ENCODE measurements at places on chromosomes 16 and 17. TPM values are rescaled to one million over a fixed set of nuclear protein-coding genes. Genes with fewer than 3 reads are reported as not detected.

Gene TMEM98
- total RNA-seq: 0.41 TPM

Gene AGRP
- not detected for total RNA-seq

- no peak overlapping the region for H3K27ac ChIP-seq
- H3K27me3 ChIP-seq: no peaks in the 10 kb centered on the region
- no peak overlapping the region for H3K4me3 ChIP-seq
- no peak for DNase-seq
- H3K4me1 ChIP-seq: no peaks in the 10 kb centered on the region
These were observed 4.7 kb upstream of the NDEL1 start for GRCh38 chr17:8430966-8431365.

Gene IL17C
- total RNA-seq: 0.18 TPM

DNA sequence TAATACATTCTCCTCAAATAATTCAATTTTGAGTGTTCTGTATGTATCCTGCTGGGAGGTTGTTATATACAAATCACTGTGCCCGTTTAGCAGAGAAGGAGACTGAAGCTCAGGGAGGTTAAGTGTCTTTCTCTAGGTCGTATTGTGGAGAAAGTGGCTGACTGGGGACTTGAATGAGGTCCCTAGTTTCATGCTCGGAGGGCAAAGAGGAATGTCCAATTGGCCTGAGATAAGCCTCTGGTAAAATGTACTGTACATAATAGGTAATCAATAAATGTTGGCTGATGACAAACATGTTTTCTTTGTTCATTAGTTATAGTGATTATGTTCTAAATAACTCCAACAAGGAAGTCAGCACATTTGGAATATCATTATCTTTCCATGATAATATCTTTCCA, 442.6 kb downstream of the UTP18 start:
- H3K4me1 ChIP-seq: no peaks in the 10 kb centered on the region
- no peak overlapping the region for H3K4me3 ChIP-seq
- no peak for DNase-seq
- no peaks in the 10 kb centered on the region for H3K36me3 ChIP-seq
- peaks cover 16% of the 10 kb centered on the region for H3K27me3 ChIP-seq

GRCh38 chr17:42181851-42182207, 887 bp upstream of the KCNH4 start:
- peaks cover 52% of the 10 kb centered on the region for H3K4me1 ChIP-seq
- no peak overlapping the region for H3K27ac ChIP-seq
- DNase-seq: no peak
- H3K4me3 ChIP-seq: peak overlapping the region; percentile 55
- peaks cover 3% of the 10 kb centered on the region for H3K36me3 ChIP-seq
- H3K27me3 ChIP-seq: peaks cover 10% of the 10 kb centered on the region

GRCh38 chr17:1298606-1299005, 19.1 kb downstream of the TRARG1 start:
- no peak overlapping the region for H3K4me3 ChIP-seq
- peaks cover 48% of the 10 kb centered on the region for H3K4me1 ChIP-seq
- H3K36me3 ChIP-seq: peaks cover under 1% of the 10 kb centered on the region
- no peak overlapping the region for H3K27ac ChIP-seq
- H3K27me3 ChIP-seq: no peaks in the 10 kb centered on the region

DNA sequence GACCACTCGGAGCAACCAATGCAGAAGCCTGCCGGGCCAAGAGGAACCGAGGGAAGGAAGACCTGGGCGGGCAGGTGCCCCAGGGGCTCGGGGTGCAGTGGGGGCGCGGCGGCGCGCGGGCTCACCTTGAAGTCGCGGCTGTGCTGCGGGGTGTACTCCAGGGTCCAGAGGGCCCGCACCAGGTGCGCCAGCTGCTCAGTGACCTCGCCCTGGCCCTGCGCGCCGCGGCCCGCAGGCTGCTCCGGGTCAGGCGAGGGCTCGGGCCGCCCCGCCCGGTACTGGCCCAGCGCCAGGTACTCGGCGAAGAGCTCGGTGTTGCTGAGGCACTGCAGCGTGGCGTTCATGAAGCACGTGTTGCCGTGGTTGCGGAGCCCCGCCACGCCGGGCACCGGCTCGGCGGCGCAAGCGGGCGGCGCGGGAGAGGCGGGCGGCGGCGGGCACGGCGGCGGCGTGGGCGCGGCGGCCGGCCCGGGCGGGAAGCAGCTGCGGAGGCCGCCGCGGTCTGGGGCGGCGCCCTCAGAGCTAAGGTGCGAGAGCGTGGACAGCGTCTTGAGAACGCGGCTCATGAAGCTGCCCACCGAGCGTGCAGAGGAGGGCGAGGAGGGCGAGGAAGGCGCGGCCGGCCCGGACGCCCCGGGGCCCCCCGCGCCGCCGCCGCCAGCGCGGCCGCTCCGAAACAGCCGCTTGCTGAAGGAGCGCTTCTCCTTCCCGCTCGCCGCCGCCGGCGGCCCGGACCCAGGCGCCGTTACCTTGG, 562 bp downstream of the USP31 start:
- H3K4me1 ChIP-seq: peaks cover 28% of the 10 kb centered on the region
- H3K36me3 ChIP-seq: peaks cover 5% of the 10 kb centered on the region
- DNase-seq: peak; percentile 72
- peak overlapping the region; percentile 86 for H3K27ac ChIP-seq
- H3K4me3 ChIP-seq: peak overlapping the region; percentile 86

GRCh38 chr17:76151896-76152454, 10.9 kb upstream of the FOXJ1 start:
- H3K27me3 ChIP-seq: no peaks in the 10 kb centered on the region
- no peak overlapping the region for H3K27ac ChIP-seq
- DNase-seq: no peak
- H3K36me3 ChIP-seq: peaks cover 28% of the 10 kb centered on the region

Gene NOG
- 3.4 TPM for total RNA-seq

DNA sequence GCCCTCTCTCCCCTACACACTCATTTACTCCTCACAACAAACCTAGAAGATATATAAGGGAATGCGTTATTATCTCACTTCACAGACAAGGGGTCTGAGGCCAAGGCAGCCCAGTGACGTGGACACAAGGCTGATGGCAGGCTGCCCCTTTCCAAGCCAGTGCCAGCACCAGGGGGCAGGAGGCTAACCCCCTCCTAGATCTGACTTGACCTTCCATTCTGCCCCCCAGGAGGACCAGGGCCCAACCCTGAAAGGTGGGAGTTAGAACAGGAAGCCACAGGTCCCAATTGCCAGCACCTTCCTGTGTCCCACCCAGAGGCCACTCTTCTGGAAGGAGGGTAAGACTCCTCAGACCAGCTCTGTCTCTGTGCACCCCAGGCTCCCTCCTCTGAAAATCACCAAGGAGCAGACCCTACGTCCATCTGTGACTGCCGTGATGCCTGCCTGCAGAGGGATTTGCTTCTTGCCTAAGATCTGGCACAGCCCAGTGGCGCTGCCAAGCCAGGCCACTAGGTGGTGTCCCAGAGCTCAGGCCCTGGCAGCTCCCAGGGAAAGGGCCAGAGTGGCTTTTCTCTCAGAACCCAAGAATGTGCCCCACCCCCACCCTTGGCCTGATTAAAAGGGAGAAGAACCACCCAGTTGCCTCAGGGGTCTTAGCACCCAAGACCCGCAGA, 42.4 kb upstream of the MRPS23 start:
- no peaks in the 10 kb centered on the region for H3K36me3 ChIP-seq
- peak; percentile 89 for DNase-seq
- no peaks in the 10 kb centered on the region for H3K27me3 ChIP-seq

GRCh38 chr17:6460531-6461161, 16.4 kb downstream of the PIMREG start:
- no peaks in the 10 kb centered on the region for H3K36me3 ChIP-seq
- no peak overlapping the region for H3K4me3 ChIP-seq
- no peak overlapping the region for H3K27ac ChIP-seq
- H3K4me1 ChIP-seq: peaks cover 22% of the 10 kb centered on the region

- no peak for DNase-seq
- H3K4me3 ChIP-seq: no peak overlapping the region
- no peak overlapping the region for H3K27ac ChIP-seq
- H3K27me3 ChIP-seq: no peaks in the 10 kb centered on the region
- no peaks in the 10 kb centered on the region for H3K4me1 ChIP-seq
These were observed 30.3 kb downstream of the ASPA start for GRCh38 chr17:3506054-3506453.

GRCh38 chr16:79327836-79328235, 272.7 kb downstream of the MAF start:
- no peak overlapping the region for H3K4me3 ChIP-seq
- peaks cover 17% of the 10 kb centered on the region for H3K27me3 ChIP-seq
- no peak overlapping the region for H3K27ac ChIP-seq
- DNase-seq: no peak

DNA sequence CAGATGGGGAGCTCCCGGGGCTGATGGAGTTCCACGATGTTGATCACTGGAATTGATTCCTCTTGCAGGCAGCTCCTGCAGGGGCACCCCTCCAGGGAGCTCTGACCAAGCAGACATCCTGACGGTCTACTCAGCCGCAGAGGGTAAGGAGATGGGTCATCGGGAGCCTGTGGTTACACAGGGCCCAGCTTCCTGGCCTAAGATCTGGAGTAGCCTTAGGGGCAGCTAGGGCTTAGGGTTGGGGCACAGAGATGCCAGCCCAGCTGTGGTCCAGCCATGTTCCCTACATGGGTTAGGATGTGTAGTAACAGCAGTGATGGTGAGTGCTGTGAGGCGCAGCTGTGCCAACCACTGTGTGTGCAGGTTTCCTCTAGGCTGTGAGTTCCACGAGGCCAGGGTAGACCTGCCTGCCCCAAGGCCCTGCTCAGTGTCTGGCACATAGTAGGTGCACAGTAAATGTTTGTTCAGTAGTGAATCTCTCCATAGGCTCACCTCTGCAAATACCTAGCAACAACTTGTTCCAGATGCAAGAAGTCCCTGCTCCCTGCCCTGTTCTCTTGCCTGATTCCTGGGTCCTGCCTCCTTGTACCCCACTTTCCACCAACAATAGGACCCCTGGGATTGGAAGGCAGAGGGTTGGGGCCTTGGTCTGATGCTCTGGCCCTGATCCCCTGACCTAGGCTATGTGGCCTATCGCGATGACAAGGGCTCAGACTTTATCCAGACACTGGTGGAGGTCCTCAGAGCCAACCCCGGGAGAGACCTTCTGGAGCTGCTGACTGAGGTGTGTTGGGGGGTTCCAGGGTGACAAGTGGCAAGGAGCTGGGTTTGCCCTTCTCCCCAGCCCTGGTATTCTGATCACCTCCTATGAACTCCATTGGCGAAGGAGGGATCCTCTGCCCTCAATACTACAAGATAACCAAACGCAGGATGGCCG, 13.7 kb downstream of the ZNF213 start:
- H3K4me3 ChIP-seq: peak overlapping the region; percentile 79
- H3K4me1 ChIP-seq: peaks cover 22% of the 10 kb centered on the region
- peaks cover 3% of the 10 kb centered on the region for H3K36me3 ChIP-seq
- DNase-seq: no peak
- peaks cover 2% of the 10 kb centered on the region for H3K27me3 ChIP-seq
- H3K27ac ChIP-seq: no peak overlapping the region

Gene CCDC78
- total RNA-seq: 1.8 TPM

GRCh38 chr17:7004398-7005253, 7.8 kb upstream of the RNASEK start:
- no peaks in the 10 kb centered on the region for H3K27me3 ChIP-seq
- peaks cover 20% of the 10 kb centered on the region for H3K4me1 ChIP-seq
- no peak overlapping the region for H3K4me3 ChIP-seq

DNA sequence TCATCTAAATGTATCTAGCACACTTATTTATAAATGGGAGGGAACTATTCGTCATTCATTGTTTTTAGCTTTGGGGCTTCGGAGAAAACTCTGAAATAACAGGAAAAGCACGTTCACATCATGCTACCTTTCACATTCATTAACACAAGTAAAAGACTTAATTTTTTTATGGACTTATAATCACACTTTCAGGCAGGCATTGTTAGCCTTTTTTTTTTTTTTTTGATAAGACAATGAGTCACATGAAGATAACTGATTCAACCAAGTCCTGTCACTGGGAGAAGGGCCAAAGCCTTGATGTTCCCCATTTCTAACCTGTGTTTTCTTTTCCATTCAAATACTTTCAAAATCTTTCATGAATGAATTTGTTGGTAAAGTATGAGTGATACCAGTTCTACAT, 631.3 kb upstream of the CA10 start:
- H3K27ac ChIP-seq: no peak overlapping the region
- H3K36me3 ChIP-seq: no peaks in the 10 kb centered on the region
- H3K27me3 ChIP-seq: no peaks in the 10 kb centered on the region

GRCh38 chr16:89436366-89436765, 54.0 kb downstream of the ANKRD11 start:
- H3K27ac ChIP-seq: no peak overlapping the region
- H3K4me3 ChIP-seq: no peak overlapping the region
- peaks cover 74% of the 10 kb centered on the region for H3K4me1 ChIP-seq
- no peak for DNase-seq

GRCh38 chr16:80680839-80681238, 123.6 kb downstream of the CDYL2 start:
- DNase-seq: no peak
- peaks cover 22% of the 10 kb centered on the region for H3K36me3 ChIP-seq
- H3K27me3 ChIP-seq: no peaks in the 10 kb centered on the region
- H3K27ac ChIP-seq: no peak overlapping the region
- peaks cover 20% of the 10 kb centered on the region for H3K4me1 ChIP-seq
- H3K4me3 ChIP-seq: no peak overlapping the region

DNA sequence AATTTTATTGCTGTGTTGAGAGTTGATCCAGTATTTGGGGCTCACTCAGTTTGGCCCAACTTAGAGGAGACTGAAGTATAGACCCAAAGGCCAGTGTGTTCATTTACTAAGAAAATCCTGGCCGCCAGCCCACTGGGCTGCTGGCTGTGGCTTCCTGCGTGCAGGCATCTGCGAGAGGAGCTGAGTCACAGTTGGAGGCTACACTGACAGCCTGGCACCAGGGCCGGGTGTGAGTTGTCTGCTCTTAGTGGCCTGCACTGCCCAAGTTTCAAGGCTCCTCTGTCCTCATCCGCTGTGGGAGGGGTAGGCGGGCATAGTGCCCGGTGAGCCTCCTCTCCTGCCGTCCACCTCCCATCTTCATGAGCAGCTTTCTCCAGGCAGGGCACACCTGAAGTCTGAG, 54.2 kb downstream of the PLD6 start:
- H3K4me3 ChIP-seq: no peak overlapping the region
- peak; percentile 69 for DNase-seq
- peaks cover 62% of the 10 kb centered on the region for H3K4me1 ChIP-seq

- H3K4me3 ChIP-seq: no peak overlapping the region
- no peaks in the 10 kb centered on the region for H3K4me1 ChIP-seq
- H3K27me3 ChIP-seq: peaks cover 18% of the 10 kb centered on the region
These were observed 105.9 kb upstream of the FAM20A start for GRCh38 chr17:68707031-68707430.

DNA sequence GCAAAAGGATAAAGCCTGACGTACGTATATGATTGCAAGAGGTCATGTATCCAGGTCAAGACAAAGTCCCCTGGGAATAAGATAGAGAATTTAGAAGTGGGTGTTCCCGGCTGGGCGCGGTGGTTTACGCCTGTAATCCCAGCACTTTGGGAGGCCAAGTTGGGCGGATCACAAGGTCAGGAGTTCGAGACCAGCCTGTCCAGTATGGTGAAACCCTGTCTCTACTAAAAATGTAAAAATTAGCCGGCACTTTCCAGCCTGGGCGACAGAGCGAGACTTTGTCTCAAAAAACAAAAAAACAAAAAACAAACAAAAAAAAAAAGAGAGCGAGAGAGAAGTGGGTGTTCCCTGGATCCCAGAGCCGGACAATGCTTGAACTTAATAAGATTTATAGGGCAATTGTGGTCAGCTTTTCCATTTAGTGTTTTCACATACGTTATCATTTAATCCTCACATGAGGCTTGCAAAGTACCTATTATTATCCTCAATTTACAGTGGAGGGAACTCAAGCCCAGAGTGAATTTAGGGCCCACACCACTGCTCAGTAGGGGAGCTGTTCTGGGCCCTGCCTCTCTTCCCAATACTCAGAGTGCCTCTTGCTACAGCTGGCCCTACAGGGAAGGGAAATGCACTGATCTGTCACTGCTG, 481 bp upstream of the GLTPD2 start:
- H3K4me1 ChIP-seq: peaks cover 25% of the 10 kb centered on the region
- H3K27ac ChIP-seq: no peak overlapping the region
- no peak for DNase-seq
- H3K36me3 ChIP-seq: no peaks in the 10 kb centered on the region

All from activated CD4-positive, alpha-beta T cell treated with anti-CD3 and anti-CD28 coated beads for 36 hours (primary cell).